Stimulated activated CD4-positive, alpha-beta T cell treated with anti-CD3 and anti-CD28 coated beads, Interleukin-1b, Interleukin-23, amount 100 ng/mL, for 1 hour (primary cell): ENCODE measurements at places on chromosomes 4 and X.

GRCh38 chr4:2080429-2081300, 21.5 kb downstream of the NAT8L start:
- DNase-seq = no peak

DNA sequence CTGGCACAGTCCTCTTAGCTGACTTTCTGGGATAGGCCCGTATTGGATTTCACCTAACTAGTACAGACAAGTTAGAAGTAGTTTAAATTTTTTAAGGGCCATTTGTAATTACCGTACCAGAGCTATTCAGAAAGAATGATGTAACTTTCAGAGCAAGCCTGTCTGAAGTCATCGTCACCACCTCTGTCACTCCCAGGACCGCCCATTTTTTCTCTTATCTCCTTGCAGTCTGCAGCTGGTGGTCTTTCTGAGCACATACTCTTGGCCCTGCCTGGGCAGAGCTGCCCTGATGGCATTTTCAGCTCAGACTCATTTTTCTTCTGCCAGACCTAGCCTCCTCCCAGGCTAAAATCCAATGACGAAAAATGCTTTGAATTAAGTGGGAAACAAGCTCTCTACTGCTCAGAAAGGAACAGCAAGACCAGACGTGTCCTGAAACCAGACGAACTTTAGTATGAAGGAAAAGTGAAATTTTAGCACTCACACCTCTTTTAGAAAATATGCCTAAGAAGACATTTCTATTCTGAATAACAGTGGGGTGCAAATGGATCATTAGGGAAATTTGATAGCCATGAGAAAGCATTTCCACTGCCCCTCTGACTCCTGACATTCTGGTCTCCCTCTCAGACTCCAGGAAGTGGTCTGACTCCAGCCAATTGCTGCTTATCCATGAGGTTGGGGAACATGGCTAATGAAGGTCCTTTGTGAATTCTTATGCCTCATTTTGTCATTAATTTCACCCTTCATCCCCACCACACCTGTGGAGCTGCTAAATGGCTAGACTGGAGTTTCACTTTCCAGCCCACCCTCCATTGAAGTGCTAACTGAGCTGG, 162.4 kb upstream of the GYPA start:
- DNase-seq = no peak

DNA sequence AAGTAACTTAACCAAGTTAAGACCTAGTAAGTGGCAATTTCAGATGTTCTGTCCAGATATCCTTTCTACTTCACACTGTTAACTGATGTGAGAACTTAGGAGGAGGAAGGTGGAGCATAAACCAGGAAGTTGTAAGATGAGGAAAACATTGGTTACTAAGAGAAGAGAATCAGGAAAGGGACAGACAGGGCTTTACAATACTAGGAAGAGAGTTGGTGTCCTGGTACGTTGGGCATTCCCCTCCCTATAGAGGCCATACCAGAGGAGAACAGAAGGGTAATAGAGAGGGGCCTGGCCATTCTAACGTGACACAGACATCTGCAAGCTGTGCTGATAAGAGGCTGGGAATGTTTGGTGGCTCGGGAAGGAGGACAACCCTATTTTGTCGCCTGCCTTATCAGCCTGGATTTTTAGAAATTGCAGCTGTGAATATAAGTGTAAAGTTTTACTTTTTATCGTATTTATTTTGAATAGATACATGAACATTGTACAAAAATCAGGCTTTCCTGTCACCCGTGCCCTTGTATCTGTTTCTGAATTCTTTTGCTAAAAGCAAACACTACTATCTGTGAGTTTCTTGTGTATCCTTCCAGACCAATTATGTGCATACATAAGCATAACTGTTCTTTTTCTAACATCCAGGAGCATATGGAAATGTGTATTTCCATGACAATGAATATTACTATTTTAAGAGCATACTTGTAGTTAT, 53.5 kb upstream of the HPRT1 start:
- DNase-seq = no peak

DNA sequence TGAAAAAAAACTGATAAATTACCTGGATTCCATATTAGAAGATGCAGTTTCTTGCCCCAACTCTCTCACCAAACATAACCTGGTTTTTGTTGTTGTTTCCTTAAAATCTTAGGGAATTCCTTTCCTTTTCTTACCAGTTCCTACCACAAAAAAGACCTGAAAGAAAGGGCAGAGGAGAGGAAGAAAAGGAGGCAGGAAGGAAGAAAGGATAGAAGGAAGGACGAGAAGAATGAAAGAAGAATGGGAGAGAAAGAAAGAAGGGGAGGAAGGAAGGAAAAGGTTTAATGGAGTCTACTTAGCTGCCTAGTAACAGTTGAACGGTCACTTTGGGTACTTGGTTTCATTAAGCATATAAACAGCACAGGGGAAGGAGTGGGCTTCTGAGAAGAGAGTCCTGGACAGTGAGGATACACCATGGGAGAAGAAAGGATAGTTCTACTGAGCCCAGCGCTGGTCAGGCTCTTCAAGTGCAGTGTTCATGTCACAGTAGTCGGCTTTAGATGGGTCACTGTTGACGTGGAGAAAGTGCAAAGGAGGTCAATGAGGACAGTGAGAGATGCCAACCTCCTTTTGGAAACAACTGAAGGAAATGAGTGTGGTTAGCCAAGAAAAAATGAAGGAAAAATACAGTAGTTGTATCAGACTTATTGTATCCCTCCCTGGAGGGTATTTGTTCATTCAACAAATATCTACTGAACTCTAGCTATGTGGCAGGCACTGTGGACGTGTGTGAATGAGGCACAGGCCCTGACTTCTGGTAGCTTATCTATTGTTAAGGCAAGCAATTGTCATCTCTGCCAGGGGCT, 1.1 kb upstream of the CHIC2 start:
- no peak for DNase-seq

DNA sequence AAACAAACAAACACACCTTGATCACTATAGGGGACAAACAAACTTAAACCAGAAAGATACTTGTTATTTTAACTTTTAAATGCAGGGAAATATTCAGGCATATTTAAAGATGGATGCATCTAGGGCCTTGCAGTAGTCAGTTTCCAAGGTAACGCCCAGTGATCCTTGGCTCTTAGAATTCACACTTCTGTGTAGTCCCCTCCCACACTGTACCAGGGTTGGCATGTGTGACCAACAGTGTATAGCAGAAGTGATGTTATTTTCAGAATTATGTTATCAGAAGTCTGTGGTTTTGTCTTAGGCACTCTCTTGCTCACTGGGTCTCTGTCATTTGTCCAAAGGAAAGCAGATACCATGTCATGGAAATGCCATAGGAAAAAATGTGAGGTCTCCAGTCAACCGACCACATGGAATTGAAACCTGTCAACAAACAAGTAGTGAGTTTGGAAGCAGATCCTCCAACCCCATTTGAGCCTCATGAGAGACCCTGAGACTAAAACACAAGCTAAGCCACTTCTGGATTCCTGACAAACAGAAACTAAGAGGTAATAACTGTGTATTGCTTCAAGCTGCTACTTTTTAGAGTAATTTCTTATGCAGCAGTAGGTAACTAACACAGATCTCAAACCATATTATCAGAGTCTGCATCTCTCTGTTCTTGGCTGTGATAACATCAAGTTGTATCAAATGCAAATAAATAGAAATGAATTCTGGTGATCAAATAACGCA, 670.3 kb downstream of the KCTD8 start:
- no peak for DNase-seq

DNA sequence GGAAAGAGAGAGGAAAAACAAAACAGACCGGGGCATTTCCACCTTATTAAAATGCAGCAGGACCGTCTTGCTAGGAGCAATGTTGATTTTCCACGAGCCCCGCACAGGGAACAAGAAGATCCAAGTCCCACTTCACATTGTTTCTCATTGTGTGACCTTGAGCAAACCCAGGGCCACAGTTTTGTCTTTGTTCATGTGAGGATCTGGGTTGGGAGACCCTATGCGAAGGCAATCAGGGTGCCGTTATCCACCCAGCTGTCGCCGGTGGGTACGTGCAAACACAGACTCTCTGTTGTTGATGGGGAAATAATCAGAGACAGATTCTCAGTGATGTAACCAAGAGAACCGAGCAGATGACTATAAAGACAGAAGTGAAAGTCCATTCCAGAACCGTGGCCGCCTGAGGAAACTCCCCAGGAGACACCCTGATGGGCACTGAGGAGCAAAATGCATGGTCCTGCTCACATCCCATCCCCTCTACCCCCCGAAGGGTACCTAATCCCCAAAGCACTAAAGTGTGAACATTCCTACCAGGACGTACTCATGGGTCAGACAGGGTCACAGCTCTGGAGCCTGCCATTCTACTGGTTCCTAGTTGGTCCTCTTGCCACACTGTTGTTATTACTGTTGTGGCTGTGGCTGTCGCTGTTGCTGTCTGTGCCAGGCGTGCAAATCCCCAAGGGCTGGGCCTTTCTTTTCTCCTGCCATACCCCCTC, 102.7 kb upstream of the RBPJ start:
- no peak for DNase-seq

DNA sequence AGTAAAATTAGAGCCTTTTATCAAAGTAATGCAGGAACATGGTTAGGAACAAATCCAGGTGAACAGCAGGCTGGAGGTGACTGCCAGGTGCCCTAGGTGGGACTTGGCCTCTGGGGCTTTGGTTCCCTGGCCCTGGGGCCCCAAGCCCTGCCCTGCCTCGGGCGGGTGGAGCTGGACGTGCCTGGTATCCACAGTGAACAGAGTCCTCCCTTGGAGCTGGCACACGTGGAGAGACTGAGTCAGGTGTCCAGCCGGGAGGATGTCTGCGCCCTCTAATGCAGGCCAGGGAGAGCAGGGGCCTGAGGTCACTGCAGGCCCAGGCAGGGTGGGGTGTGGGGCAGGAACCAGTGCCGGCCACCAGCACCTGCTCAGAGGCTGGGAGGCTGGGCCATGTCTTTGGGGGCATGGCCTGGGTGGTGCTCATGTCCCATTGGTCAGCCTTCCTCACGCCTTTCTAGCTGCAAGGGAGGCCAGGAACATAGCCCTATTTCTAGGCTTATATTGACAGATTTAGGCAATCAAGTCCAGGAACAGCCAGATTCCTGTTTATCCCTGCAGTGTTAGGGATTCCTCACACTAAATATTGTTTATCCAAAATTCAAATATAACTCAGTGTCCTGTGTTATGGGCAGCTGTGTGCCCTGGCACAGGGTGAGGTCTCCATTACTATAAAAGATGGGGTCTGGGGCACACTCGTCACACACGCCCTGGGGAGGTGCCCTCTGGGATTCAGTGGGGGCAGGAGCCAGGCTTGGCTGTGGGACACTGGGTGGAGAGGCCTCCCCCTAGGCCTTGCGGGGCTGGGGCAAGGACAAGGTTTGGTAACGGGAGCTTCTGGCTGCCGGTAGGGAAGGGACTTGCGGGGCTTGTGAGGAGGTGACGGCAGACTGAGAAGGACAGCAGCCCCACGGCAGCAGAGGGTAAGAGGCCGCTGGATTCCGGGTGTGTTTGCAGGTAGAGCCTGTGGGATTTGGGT, 14.3 kb upstream of the NAT8L start:
- no peak for DNase-seq

DNA sequence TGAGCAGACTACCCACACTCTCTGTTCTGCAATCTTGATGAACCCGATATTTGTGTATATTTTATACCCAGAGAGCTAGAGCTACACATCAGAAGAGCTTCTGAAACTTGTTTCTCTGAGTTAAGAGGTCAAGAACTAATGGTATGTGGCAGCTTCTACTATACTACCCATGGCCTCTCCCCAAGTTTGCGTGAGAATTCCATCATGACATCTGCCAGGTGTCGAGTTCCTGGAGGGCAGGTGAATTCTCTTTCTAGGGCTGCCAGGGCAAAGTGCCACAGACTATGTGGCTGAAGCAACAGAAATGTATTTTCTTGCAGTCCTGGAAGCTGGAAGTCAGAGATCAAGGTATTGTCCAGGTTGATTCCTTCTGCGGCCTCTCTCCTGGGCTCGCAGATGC, 4.4 kb downstream of the SORCS2 start:
- no peak for DNase-seq

GRCh38 chrX:63967551-63967950, 182.5 kb upstream of the ARHGEF9 start:
- DNase-seq = no peak

DNA sequence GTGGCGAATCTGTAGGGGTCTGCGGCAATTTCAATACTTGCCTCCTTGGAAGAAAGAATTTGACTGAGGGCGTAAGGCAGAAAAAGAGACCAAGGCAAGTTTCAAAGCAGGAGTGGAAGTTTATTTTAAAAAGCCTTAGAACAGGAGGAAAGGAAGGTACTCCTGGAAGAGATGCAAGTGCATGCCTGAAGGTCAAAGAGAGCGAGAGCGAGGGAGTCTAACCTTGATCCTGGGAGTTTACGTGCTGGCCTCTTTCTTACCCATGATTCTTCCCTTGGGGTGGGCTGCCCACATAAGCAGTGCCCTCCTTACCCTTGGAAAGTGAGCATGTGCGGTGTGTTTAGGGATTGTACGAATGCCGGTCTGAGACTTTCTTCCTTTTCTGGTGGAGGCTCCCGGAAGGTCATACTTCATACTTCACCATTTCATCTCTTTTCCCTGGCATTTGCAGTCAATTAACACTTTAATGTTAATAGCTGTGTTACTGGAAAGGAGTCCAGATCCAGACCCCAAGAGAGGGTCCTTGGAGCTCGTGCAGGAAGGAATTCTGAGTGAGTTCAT, 40.0 kb downstream of the ARSD start:
- DNase-seq = no peak

DNA sequence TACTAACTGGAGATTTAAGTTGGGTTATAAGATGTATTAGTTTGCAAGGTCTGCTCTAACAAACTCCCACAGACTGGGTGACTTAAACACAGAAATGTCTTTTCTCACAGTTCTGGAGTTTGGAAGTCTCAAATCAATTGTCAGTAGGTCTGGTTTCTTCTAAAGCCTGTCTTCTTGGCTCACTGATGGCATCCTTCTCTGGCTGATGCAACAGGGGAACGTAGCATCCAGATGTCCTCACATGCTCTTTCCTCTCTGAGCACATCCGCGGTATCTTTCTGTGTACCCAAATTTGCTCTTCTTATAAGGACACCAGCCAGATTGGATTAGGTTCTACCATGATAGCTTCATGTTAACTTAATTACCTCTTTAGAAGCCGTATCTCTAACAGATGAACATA, 63.2 kb upstream of the BMP3 start:
- DNase-seq = no peak

DNA sequence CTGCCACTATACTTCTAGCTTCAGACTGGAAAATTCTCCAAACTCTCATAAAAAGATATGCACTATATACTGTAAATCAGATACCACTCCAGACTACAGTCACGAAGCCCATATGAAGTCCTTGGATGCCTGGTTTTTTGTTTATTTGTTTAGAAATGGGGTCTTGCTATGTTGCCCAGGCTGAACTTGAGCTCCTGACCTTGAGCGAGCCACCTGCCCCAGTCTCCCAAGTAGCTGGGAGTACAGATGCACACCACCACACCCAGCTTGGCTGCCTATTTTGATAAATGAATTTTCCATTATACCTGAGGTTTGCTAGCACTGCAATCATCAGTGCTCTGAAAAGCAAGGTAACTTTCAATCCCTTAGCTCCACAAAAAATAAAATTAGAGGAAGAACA, 53.1 kb downstream of the ELF2 start:
- DNase-seq = no peak

GRCh38 chr4:48844843-48845242, 14.0 kb downstream of the OCIAD1 start:
- no peak for DNase-seq
